Mesendoderm (in vitro differentiated cells): ENCODE measurements at places on chromosomes 4 and X.

DNA sequence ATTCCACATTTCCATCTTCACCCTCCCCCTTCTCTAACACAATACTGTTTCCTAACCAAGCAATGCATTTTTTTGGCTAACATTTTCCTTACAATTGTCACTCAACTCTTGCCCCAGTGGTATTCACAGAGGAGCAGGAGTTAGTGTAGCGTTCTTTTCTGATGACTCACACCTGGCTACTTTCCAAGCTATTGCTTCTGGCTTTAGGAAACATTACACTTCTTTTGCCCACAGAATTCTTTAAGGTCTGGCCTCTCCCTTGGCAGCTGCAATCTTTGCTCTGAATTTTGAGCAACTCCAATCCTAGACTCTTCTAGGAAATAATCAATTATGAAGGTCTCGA is 27.5 kb upstream of the PDGFC start:
- peak; percentile 93 for DNase-seq

DNA sequence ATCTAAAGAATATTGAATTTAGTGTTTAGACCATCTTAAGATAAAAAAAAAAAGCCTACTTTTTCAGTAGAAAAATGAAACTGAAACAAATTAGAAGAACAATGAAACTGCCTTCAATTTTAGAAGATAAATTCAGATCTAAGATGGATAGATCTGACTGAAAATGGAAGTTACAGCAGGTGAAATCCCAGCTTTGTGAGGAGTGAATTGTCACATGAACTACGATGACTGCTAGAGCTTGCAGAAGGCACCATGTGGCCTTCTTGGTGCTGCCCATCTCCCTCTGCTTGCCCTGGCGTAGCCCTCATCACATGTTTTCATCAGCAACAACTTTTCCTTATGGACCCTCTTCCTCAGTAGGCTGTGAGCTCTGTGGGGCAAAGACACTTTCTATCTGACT is 51.4 kb upstream of the EMCN start:
- no peak for DNase-seq

GRCh38 chrX:118225711-118226428 is 109.3 kb upstream of the KLHL13 start:
- DNase-seq, result peak; percentile 2

DNA sequence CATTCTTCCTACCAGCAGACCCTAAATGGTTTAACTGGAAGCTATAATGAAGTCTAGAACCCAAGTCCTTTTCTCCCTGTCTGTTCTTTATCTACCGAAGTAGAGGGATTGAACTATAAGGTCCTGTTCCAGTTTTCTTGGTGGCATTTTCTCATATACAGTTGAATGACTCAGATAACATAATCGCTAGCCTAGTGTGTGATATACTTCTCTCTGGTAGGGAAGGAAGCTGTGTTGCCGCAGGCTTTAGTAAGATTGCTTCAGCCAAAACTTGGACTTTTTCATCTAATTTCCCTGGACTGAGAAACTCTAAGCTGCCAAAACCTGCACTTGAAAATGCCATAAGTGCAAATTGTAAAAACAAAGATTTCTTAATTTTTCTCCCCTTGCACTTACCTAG is 123.4 kb downstream of the NWD2 start:
- no peak for DNase-seq

GRCh38 chrX:129748305-129748704 is 9.5 kb downstream of the XPNPEP2 start:
- no peak for DNase-seq

GRCh38 chr4:186485561-186486062 is 69.8 kb downstream of the MTNR1A start:
- DNase-seq, result peak; percentile 55

- DNase-seq, result no peak
Observed at GRCh38 chr4:17475481-17475880, 36.4 kb downstream of the QDPR start.

DNA sequence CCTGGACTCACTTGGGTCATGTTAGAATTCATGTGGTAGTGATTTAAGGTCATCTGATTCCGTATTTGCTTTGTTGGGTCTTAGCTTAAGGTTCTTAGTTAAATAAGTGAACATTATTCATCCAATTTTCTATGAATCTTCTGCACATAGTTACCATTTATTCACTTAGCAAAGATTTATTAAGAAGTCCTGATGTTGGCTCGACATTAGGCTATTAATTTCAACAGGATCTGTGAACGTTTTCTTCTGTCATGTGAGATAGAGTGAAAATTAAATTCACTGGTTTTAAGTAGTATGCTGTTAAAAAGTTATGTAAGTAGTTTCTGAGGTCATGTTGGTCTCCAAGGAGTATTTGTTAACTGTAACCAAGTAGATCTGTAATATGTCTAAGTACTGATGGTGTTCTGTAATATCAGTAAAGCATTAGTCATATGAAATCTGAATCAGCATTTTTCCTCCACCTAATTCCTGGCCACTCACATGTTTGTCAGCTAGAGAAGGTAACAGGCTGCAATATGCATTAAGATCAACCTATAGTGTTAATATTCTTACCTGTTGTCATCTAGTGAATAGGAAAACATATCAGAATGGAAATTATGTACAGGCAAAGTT is 155.6 kb downstream of the PCDH7 start:
- no peak for DNase-seq

- DNase-seq, result no peak
Observed at GRCh38 chr4:103496800-103497199, 223.0 kb downstream of the TACR3 start.

DNA sequence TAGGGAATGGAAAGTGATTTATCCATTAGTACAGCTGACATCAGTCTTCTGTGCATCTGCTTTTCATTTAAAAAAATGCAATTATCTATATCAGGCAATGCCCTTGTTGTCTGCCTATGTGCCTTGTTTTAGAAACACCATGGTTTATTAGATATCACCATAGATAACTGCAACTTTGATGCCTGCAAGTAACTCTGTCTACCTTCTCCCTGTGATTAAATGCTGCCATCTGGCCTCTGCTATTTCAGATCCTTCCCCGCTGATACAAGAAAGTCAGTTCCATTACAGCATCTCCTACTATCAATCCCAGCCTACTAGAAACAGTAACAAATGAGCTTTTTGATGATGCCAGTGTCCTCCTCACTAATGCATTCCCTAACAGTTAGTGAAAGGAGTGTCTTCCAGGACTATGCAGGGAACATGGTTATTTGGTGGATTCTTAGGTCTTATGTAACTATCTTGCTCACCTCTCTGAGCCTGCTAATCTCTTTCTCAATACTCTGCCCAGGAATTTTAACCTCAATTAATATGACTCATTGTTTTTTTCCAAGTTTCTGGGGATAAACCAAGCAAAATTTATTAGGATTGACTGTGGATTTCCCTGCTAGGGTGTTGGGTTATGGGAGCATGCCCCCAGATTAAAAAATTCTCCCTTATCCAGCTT is 444.9 kb downstream of the RAPGEF2 start:
- no peak for DNase-seq

DNA sequence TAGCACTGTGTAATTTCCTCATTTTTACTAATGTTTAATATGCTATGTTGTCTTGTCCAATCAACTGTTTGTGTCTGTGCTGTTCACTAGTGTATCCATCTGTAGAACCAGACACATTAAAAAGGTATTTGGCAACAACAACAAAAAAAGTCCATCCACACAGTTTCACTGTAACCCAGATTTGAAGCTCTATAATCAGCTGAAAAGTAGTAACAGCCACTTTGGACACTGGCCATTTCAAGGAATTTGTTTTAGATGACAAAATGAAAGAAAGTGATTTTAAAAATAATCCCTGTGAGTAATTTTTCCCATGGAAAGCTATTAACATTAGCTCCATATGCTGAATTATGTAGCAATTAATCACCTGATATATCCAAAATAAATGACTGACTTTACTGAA is 2.2 kb upstream of the FBXL5 start:
- DNase-seq, result no peak

DNA sequence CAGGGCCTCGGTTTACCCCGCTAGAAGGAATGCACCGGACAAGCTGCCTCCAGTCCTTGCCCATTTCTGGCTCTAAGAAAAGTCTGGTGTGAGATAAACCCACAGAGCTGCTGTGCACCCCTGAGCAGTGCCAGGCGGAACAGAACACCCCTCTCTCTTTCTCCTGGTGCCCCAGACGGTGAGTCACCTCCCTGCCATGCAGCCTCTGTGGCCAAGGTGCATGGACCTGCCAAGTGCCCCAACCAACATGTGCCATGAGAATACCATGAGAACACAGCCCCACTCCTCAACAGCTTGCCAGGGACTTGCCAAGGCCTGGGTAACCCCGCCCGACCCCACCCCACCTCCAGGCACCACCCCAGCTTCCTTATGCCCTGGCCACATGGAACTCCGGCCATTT is 47.7 kb upstream of the MAN2B2 start:
- no peak for DNase-seq

GRCh38 chr4:107213410-107213809 is 177.3 kb upstream of the DKK2 start:
- no peak for DNase-seq

GRCh38 chr4:123950530-123950929 is 553.9 kb downstream of the SPRY1 start:
- peak; percentile 14 for DNase-seq

DNA sequence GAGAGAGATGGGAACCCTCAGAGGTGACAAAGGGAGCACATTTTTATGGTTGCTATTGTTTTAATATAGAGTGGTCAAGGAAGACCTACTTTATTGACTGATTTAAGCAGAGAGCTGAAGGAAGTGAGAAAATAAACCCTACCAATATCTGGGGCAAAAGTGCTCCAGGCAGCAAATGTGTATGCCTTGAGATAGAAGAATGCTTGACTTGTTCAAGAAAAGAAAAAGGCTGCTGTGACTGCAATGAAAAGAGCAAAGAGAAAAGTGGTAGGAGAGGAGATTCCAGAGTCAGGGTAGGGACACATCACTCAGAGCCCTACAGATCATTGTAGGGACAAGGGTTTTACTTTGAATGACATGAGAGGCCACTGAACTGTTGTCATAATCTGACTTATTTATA is 26.0 kb downstream of the STAP1 start:
- DNase-seq, result no peak

DNA sequence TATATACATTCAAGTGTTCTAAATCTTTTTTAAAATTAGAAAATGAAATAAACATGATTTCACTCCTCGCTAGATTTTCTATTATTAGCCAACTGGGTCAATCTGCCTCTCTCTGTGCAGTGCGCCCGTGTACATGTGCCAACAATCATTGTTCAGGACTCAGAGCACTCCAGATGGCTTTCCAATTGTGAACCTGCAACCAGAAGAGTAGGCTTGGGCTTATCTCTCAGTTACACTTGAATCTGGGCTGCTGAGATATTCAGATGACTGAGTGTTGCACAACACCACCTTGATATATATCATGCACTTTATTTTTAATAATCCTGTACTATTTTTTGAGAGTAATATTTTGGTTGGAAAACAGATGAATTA is 184.0 kb upstream of the FSTL5 start:
- no peak for DNase-seq

DNA sequence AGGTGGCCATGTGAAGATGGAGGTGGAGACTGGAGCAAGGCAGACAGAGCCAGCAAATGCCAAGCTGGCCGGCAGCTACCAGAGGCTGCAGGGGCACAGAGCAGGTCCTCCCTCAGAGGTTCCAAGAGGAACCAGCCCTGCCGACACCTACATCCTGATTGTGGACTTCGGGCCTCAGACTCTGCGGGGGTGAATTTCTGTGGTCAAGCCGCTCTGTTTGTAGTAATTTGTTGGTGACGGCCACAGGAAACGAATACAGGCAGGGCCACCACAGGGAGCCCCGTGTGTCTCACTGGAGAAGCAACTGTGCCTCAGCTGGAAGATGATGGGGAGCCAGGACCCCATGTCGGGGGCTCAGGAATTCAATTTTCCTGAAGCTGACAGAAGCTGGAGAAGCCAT is 28.3 kb downstream of the ZFYVE28 start:
- peak; percentile 69 for DNase-seq

DNA sequence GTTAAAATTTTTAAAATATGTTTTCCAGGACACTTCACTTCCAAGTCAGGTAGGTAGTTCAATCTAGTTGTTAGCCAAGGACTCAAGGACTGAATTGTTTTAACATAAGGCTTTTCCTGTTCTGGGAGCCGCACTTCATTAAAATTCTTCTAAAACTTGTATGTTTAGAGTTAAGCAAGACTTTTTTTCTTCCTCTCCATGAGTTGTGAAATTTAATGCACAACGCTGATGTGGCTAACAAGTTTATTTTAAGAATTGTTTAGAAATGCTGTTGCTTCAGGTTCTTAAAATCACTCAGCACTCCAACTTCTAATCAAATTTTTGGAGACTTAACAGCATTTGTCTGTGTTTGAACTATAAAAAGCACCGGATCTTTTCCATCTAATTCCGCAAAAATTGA is 49.7 kb downstream of the XIAP start:
- no peak for DNase-seq

- DNase-seq, result peak; percentile 98
Observed at GRCh38 chrX:107736781-107737531, 38.6 kb downstream of the TSC22D3 start.
